ENCODE measurements at places on chromosomes 7 and 10. TPM values are rescaled to one million over a fixed set of nuclear protein-coding genes. Genes with fewer than 3 reads are reported as not detected.

Gene TMEM196
- not detected for total RNA-seq

Gene SVOPL
- not detected for total RNA-seq

Gene GNAI1
- total RNA-seq: 19.8 TPM

Gene RBM17
- 195 TPM for total RNA-seq

DNA sequence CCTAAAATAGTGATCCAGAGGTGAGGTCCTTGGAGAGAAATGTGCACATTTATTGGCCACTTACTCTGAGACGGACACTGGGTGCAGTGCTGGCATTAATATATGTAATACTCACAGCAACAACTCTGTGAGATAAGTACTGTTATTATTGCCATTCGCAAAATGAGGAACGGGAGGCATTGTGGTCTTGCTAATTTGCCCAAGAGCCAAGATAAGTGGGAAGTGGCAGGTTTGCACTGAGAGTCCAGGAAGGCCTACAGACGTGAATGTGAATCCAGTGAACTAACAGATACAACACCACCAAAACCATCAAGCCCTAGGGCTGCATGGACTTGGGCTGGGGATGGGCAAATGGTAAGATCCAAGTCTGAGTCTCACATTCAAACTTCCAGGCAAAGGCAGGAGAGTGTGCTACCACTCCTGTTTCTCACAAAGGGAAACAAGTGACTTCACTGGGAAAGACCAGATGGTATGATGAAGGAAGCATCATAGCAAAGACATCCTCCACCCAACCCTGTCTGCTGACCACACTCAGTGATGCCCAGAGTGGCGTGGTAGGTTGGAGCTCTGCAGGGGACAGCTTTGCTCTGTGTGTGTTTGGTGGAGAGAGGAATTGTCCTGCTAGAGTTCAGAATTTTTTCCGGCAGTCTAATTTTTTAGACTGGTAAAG lies 19.2 kb downstream of the TMEM273 start:
- DNase-seq: no peak

DNA sequence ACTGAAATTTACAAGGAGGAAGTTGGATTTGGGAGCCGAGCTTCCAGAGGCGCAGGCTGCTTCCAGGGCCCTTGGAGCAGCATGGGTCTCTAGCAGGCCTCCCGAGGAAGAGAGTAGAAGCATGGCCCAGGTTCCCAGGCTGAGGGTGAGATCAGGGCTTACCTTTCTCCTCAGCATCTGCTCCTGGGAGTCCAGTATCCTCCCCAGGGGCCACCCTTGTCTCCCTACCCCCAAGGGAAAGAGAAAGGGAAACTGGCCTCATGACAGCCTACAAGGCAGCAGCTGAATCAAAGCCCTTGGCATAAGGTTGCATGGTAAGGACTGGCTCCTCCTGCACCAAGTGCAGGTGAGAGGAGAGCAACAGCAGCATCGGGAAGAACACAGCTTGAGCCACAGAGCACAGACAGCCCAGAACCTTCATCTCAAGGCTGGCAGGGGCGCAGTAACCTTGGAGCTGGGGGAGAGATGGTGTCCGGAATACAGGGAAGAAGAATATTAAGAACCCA lies 114.5 kb downstream of the MARCHF5 start:
- DNase-seq: no peak

- DNase-seq: no peak
Measured at GRCh38 chr10:60490013-60490412, 100.3 kb upstream of the ANK3 start.

DNA sequence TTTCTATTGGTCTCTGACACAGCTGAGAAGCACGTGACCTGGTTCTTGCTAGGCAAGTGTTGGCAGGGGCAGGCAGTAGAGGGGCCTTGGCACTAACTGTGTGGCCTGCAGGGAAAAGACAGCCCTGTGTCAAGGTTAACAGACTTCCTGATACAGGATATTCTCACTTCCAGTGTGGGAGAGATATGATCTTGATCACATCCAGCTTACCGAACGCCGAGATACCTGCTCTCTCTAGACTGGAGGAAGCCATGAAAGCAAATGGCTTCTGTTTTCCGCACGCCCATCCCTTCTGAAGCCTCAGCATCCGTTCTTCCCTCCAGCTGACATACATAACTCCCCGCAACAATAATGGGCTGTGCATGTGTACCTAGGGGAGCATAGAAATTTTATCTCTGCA lies 79.4 kb downstream of the VSTM4 start:
- DNase-seq: no peak

- DNase-seq: no peak
Measured at GRCh38 chr7:69780379-69780778, 182.1 kb downstream of the AUTS2 start.

GRCh38 chr10:99533496-99534449 lies 1.0 kb downstream of the NKX2-3 start:
- DNase-seq: no peak

DNA sequence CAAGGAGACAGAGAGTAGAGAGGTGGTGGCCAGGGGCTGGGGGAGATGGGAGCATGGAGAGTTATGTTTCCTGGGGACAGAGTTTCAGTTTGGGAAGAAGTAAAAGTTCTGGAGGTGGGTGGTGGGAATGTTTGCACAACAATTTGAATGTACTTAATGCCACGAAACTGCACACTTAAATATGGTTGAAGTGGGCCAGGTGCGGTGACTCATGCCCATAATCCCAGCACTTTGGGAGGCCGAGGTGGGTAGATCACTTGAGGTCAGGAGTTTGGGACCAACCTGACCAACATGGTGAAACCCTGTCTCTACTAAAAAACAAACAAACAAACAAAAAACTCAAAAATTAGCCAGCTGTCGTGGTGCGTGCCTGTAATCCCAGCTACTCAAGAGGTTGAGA lies 137.2 kb downstream of the PFKFB3 start:
- no peak for DNase-seq

DNA sequence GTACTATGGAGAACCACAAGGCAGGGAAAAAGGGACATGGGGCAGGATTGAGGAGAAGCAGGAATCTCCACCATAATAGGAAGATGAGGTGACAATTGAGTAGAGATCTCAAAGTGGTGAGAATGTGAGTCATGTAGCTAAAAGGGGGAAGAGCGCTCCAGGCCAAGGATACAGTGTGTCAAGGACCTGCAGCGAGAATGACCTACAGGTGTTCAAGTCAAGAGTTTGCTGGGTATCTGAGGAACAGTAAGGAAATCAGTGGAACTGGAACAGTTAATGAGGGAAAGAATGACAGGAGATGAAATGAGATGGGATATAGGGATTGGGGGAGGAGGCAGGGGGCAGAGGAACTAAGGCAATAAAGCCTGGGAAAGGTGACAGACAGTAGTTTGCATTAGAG lies 33.6 kb downstream of the SFR1 start:
- no peak for DNase-seq

DNA sequence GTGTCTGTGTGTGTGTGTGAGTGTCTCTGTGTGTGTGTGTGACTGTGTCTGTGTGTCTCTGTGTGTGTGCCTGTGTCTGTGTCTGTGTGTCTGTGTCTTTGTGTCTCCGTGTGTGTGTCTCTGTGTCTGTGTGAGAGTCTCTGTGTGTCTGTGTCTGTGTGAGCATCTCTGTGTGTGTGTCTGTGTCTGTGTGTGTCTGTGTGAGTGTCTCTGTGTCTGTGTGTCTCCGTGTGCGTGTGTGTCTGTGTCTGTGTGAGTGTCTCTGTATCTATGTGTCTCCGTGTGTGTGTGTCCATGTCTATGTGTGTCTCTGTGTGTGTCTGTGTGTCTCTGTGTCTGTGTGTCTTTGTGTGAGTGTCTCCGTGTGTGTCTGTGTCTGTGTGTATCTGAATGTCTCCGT lies 120.4 kb downstream of the SH2D4B start:
- DNase-seq: no peak

GRCh38 chr7:144869082-144869481 lies 33.2 kb upstream of the TPK1 start:
- no peak for DNase-seq

DNA sequence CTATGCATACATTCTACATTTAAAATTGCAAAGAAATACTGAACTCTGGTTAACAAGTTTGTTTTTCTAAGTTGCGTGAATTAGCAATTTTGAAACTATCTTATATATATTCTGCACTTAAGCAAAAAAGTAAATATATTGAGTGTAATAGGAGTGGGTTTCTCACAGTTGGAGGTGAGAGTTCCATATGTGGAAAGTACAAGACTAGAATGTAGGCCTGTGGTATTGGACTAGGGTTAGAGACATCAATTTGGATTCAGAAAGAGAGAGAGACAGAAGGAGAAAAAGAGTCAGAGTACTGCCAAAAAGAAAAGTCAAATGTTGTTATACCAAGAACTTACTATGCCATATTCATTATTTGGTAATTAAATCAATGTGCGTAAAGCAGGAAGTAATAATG lies 47.3 kb upstream of the ITGB8 start:
- DNase-seq: no peak

DNA sequence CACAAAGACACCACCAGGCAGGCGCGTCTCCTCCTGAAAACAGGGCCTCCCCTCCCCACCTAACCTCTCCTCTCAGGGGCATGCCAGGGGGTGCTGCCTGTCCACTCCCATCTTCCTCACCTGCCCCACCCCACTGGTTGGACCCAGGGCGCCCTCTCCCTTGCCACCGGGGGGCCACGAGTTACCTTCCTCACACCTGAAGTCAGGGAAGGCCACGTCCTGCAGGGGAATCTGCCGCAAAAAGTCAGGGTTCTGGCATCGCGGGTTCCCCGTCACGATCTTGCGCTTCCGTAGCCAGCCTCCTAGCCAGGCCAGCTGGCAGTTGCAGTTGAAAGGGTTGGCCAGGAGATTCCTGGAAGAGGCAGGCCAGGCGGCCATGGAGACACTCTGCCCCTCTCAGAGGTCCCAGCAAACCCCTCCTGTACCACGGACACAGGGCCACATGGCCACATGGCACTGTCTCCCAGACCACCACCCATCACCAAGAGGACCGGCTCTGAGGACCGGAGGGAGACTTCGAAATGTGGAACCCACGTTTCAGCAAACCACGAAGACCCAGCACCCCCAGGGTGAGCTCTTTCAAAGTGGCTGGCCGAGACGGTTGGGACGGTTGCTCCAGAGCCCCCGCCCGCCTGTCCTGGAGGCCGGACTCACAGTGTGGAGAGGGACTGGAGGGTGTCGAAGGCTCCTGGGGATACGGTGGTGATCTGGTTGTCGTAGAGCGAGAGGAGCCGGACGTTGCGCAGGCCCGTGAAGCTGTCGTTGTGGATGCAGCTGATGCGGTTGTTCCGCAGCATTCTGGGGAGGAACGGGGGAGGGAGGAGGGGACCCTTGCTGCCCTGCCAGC lies 142.8 kb downstream of the SLIT1 start:
- DNase-seq: no peak
